Ecto neural progenitor cell (in vitro differentiated cells): ENCODE measurements at places on chromosomes 3 and 15.

- peak; percentile 25 for DNase-seq
These were observed 1.8 kb downstream of the CD276 start for GRCh38 chr15:73685981-73686380.

GRCh38 chr3:118001380-118001779, 1033.3 kb downstream of the IGSF11 start:
- DNase-seq: no peak

- no peak for DNase-seq
These were observed 344.3 kb upstream of the UMPS start for GRCh38 chr3:124385996-124386395.

- no peak for DNase-seq
These were observed 172.5 kb upstream of the LRIG1 start for GRCh38 chr3:66673293-66673692.

GRCh38 chr3:87509401-87509800, 233.0 kb upstream of the POU1F1 start:
- no peak for DNase-seq

DNA sequence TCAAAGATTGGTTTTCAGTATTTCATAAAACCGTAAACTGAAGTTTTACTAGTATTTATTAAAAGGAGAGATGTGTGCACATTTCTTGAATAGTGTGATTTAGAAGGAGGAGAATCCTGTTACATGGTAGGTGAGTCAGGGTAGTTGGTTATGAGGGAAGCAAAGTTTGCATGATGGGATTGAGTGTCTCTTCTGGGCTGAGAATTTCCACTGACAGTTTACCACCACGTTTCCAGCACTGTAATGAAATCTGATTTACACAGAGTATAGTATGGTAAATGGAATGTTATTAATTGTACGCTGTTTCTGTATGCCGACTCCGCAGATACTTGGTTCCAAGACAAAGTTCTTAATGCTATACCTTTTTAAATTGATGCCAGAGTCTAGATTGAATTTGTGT, 1.6 kb downstream of the NECTIN3 start:
- DNase-seq: no peak

DNA sequence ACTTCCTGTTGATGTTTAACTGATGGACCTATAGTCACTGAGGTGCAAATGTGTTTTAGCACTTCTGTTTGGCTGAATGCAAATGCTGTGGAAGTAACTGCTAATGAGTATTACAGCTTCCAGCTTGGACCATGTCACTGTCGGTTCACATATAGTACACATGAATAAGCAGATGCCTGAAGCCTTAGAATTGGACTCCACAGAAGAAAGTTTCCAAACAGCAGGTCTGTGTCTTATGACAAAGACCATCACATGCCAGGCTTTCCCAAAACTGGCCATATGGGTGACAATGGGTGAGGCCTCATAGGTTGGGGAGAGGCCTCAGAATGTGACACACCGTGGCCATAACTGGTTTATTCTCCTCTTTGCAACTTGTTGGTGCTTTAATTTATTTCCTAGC, 241.8 kb downstream of the WNT5A start:
- no peak for DNase-seq

- no peak for DNase-seq
These were observed 20.6 kb downstream of the RBMS3 start for GRCh38 chr3:29301332-29302019.

- no peak for DNase-seq
These were observed 16.9 kb upstream of the PRKCI start for GRCh38 chr3:170205302-170205701.

- DNase-seq: no peak
These were observed 25.9 kb downstream of the ETFA start for GRCh38 chr15:76285241-76285825.

GRCh38 chr3:155995525-155996370, 124.6 kb upstream of the KCNAB1 start:
- DNase-seq: no peak

GRCh38 chr3:59997583-59997982, 947.8 kb upstream of the CFAP20DC start:
- no peak for DNase-seq

- no peak for DNase-seq
These were observed 38.0 kb upstream of the DPH6 start for GRCh38 chr15:35583863-35584528.

GRCh38 chr3:50411229-50411628, 51.9 kb upstream of the TMEM115 start:
- no peak for DNase-seq

DNA sequence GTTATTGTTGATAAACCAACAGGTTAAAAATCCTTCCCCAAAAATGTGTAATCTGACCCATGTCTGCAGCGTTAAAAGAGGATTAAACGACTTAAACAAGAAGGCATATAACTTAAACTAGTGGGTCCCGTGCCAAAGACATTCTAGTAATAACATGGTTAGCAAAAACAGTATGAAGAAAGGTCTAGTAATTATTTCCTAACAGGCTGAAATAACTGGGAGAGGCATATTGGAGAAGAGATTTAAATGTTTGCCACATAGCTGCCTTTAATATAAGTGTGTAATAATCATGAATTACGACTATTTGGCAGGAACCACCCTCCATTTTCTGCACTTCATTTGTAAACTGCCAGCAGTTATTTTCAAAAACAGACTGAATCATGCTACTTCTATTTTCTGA, 67.7 kb upstream of the CSPG5 start:
- no peak for DNase-seq

DNA sequence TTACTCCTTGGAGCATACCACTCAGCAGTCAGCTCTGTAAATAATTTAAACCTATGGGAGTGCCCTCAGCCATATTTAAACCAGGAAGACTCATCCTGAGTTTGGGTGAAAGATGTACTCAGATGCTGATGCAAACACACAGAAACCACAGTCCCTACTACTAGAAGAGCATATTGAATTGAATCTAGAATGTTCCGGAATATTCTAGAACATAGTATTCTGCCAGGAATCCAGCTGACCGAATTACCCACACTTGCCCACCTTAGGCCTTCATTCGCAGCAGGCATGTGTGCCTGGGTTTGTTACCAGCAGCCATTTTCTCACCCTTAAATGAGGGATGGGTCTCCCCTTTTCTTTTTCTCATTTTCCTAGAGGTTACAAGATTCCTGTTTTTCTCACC, 202.4 kb upstream of the ICE2 start:
- DNase-seq: no peak

GRCh38 chr15:40270246-40270995, 12.4 kb downstream of the ANKRD63 start:
- no peak for DNase-seq

GRCh38 chr3:42663581-42664437, 10.3 kb downstream of the ZBTB47 start:
- no peak for DNase-seq

- no peak for DNase-seq
These were observed 34.7 kb upstream of the PDE8A start for GRCh38 chr15:84946772-84947489.

GRCh38 chr15:31307270-31308184, 19.1 kb upstream of the KLF13 start:
- peak; percentile 46 for DNase-seq

- no peak for DNase-seq
These were observed 86.9 kb upstream of the COL6A5 start for GRCh38 chr3:130258532-130258952.

DNA sequence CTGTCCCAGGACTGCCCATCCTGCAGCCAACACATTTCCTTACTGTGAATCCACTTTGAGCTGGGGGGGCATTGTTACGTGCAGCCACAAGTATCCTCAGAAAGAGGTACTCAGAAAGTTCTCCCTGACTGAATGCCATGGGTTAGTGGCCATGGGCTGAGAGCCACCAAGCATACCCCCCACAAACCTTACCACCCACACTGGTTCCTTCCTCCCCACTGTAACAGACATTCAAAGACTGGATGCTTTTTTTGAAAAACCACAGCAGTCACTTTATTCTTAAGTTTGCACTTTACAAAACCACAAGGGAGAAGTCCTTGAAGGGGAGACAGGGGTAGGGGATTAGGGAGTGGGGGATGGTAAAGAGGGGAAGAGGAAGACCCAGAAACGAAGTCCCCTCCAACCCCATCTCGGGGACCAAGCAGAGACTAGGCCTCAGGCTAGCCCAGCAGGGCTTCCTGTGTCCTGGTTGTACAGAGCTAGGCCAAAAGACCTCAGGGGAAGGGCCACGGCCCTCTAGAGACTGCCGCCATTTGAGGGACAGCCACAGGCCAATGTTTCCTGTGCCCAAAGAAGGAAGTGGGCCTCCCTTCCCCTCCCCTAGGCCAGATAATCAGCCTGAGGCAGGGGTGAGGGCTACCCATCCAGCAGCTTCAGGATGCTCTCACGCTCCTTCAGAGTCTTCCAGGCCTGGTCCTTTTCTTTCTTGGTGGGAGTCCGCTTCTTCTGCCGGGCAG, 10.1 kb upstream of the CAMK1 start:
- no peak for DNase-seq

DNA sequence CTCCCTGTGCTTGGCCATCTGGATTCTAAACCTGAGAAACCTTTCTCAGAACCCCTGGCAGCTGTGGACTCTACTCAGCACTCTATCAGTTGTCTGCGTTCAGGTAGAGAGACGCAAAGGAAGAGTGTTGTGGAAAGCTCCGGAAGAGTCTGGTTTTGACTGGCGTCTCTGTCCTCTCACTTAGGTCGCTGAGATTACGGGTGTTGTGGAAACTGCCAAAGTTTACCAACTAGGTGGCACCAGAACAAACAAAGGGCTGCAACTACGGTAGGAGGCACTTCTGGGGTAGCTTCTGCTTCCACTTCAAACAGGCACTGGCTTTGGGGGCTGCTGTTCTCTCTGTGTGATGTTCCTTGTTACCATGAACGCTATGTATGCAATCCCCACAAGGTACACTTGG, 19.2 kb upstream of the ITPKA start:
- no peak for DNase-seq

DNA sequence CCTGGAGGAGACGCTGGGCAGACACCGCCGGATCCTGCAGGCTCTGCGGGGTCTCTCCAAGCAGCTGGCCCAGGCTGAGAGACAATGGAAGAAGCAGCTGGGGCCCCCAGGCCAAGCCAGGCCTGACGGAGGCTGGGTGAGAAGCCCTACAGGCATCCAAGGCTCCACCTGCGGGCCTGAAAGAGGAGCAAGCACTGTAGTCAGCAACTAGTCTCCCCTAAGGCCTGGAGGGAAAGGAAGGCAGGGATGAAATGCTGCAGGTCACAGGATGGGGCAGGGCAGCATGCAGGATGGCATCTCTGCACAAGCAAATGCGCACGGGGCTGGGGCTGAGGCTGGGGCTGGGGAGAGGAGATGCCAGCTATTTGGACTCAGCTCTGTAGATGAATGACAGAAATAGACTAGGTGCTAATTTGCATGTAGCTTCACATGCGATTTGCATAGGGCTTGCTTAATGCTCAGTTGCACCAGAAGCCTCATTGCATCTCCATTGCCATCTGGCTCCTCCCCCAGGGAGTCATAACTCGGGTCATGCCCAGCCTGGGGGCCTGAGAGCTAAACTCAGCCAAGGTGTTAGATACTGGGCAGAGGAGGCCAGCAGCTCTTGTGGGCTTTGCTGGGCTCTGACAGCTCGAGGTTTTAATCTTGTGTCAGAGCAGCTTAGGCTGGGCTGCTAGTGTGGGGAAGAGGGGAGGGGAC, 5.2 kb upstream of the CPLX3 start:
- peak; percentile 70 for DNase-seq

GRCh38 chr3:54600441-54601204, 327.2 kb downstream of the LRTM1 start:
- DNase-seq: no peak

DNA sequence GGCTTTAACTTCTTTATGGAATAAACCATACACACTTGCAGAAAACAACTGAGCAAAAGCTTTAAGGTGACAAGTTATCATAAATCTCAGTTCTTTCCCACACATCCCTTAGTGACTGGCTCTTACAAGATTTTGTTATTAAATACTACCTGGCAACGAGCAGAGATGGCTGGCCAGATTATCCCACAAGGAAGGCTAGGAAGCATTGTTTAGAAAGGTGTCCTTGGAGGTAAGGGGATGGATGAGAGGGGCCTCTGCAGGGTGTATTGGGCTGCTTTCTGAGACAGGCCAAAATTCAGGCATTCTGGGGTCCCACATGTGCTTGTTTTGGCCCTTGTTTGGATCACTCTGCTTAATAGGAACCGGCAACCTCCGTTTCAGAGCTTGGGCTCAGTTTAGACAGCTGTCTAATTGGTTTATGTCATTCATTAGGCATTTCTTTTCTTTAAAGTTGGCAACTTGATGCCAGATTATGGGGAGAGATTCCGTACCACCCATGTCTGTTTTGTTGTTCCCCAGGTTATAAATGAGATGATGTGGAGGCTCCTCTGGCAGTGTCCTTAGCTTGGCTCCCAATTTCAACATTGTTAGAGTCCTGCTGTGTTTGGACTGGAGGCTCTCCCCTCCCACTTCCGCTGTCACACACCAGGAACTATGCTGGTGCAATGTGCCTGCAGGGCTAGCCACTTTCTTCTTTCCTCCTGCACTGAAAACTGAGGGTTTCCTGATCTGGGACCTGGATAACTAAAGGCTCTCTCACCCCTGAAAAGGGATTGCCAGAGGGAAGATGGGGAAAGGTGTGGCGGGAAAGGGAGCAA, 121.1 kb downstream of the TPRG1 start:
- DNase-seq: peak; percentile 46

DNA sequence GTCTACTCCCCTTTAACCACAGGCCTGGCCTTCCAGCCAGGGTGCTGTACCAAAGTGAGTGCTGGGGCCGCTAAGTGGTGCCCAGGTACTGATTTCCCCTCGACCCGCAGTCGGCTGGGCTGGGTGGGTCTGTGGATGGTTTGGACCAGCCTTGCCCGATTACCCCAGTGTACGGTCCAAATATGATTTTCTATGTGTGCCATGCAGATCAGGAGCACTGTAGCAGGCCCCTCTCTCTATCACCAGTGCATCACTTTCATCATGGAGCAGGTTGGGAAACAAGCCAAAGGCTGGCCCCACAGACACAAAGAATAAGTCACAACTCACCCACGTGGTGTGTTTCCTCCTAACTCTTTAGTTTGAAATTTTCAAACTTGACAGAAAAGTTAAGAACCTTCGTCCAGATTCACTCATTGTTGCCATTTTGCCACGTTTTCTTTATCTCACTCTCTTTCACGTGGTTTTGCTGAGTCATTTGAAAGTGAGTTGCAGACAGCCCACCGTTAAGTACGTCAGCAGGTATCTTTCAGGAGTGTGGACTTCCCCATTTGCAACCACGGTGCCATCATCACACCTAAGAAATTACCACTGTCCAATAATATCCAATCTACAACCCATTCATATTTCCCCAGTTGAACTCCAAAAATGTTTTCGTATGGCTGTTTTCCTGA, 37.0 kb downstream of the ZNF710 start:
- no peak for DNase-seq
